ENCODE measurements at places on chromosomes 12 and 14.

DNA sequence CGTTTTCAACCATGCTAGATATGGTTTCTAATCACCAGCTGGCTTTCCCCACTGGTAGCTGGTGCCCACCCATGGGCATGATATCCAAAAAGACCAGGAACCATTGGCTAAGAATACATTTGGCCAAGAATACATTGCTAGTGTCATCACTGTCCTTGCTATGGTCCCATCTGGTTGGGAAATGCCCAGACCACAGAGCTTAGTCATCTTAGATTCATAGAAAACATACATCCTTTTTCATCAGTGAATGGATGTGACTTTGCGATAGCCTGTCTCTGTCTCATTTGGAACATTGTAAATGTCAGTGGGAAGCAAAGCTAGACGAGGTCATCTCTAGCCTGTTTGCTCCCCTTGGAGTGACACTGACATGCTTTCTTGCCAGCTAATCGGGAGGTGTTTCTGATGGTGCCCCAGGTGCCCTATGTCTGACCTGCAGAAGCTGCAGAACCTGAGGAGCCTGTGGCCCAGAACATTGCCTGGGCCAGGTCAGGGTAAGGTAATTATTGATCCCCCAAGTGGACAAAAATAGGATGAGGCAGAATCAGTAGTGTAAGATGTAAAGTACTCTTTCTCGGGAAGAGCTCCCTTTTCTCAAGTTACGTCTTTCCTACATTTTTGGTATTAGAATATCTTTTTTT lies 194.8 kb downstream of the SLC41A2 start:
- DNase-seq: peak; percentile 84

- DNase-seq: no peak
These were observed 41.0 kb downstream of the HECTD4 start for GRCh38 chr12:112341046-112341825.

GRCh38 chr14:55864890-55865655 lies 253.1 kb upstream of the PELI2 start:
- peak; percentile 12 for DNase-seq

DNA sequence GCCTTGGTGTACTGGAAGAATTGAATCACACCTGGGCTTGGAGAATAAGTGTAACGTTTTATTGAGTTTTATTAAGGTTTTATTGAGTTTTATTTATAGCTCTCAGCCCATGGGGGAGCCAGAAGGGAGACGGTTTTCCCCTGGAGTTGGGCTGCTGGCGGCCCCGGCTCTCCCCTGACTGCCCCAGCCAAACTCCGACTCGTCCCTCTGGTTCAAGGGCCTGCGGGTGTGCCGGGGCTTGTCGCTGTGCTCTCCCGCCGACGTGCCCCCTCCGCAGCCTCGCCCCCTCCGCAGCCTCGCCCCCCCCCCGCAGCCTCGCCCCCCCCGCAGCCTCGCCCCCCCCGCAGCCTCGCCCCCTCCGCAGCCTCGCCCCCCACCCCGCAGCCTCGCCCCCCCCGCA lies 326.1 kb upstream of the RTL1 start:
- DNase-seq: no peak

DNA sequence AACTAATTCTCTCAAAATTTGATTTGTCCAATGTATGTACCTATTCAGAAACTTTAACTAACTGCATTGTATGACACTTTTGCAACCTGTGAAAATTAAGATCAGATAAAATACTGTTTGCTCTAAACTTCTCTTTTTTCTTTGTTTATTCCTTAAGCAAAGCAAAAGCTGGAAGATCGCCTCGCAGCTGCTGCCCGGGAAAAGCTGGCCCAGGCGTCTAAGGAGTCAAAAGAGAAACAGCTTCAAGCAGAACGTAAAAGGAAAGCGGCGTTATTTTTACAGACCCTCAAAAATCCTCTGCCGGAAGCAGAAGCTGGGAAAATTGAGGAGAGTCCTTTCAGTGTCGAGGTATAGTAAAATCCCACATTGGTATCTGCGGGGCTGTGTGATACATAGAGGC lies 55.1 kb downstream of the SFSWAP start:
- no peak for DNase-seq

DNA sequence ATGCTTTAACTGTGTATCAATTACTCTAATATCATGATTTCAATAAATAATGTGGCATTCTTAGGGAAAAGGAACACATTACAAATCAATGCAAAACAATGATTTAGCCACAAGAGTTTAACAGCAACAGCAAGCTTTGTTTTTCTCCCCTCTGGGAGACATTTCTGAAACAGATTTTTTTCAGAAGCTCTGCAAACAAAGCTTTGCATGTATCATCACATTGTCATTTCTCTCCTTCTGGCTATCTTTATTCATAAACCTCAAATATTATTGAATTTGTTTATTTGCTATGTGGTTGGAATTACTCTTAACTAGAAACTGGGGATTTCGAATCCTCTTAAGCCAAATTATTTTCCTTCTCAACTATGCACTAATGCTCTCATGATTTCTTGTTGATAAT lies 278.4 kb upstream of the ATXN7L3B start:
- DNase-seq: no peak

DNA sequence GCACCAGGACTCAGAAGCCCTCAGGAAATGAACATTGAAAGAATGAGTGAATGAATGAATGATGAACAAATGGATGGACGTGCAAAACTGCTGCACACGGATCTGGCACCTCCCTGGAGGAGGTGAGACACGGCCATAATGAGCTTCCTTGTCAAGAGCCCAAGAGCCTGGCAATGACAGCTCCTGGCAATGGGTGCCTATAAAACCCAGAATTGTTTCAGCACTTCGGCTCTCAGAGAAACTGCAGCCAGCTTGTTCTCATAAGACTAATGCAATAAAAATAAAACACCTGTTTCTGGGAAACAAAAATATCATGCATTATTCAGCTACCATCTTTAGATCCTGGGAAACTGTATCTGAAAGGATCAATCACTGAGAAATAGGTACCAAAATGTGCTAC lies 200.5 kb upstream of the SFSWAP start:
- DNase-seq: no peak

- DNase-seq: no peak
These were observed 49.5 kb downstream of the ATP2A2 start for GRCh38 chr12:110330544-110330943.

DNA sequence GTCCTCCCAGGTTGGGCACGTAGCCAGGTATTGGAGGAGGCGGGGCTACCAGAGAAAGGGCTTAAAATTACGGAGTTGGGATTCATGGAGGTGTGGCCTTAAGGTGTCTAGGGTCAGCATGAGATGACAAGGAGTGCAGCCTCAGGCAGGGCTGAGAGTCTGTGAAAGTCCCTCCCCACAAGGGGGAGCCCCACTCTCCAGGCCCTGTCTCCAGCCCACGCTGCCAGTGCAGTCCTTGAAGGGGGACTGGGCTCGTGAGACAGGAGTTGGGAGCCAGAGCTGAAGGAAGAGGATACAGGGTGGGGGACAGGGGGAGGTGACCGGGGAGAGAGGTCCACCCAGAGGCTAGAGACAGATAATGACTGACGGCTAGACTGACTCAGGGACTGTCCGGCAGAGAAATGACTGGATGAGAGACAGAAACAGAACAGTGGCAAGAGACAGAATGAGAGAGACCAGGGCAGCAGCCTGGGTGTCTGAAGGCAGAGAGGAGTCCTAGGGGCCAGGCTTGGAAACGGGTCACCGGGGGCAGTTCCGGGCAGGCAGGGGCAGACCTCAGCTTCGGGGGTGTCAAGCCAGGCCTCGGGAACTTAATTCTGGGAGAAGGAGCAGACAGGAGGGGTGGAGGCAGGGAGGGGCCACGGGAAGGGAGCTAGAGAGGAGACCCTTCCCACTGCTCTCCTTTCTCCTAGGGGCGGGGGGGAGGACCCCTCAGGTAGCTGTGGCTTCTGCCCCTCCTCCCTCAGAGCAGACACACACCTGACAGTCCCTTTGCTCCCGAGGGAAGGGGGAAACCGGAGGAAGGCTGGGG lies 970 bp downstream of the CDH24 start:
- DNase-seq: peak; percentile 77

GRCh38 chr14:67883717-67884116 lies 64.1 kb downstream of the RAD51B start:
- no peak for DNase-seq

DNA sequence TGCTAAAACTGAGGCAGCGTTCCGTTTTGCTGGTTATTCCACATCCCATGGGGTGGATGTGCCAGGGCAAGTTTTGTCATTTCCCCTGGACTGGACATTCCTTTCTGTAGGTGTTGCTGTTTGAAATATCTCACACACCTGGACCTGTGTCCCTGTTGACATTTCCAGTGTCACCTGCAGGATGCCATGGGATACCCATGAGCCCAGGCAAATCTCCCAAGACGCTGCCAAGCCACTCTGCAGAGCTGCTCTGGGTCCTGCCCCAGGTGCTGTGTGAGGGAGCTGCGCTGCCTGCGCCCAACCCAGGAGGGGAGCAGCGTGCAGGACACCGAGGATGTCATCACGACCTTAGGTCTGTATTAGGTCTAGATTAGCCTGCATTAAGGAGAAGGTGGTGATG lies 5.2 kb upstream of the PACS2 start:
- no peak for DNase-seq

- DNase-seq: no peak
These were observed 28.6 kb upstream of the TBC1D15 start for GRCh38 chr12:71810921-71811320.

GRCh38 chr14:28608443-28608842 lies 158.1 kb upstream of the FOXG1 start:
- DNase-seq: no peak

- no peak for DNase-seq
These were observed 108.9 kb downstream of the ADCK1 start for GRCh38 chr14:77908847-77909246.
